ENCODE measurements at places on chromosomes 6 and 20. TPM values are rescaled to one million over a fixed set of nuclear protein-coding genes. Genes with fewer than 3 reads are reported as not detected.

- no peak for DNase-seq
Measured at GRCh38 chr20:52592567-52592966, 379.6 kb upstream of the TSHZ2 start.

DNA sequence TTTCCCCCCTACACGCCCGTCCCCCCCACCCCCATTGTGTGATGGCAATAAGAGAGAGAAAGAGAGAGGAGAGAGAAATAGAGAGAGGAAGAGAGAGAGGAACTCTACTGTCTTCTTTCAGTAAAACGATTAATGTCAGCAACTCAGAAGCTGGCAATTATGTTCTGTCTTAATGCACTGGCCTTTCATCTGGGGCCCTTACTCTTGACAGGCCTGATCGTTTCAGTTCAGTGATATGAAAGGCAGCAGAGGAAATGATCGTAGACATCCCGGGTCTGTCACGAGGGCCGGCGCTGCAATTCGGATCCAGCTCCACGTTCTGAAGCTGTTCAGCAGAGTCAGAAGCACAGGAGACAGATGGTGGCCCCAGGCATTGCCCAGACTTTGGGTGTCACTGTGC lies 308.9 kb downstream of the ZNF217 start:
- no peak for DNase-seq

Gene FGD2
- not detected for total RNA-seq

- no peak for DNase-seq
Measured at GRCh38 chr6:82248273-82248735, 760 bp upstream of the IBTK start.

GRCh38 chr6:149471801-149472200 lies 13.0 kb downstream of the ZC3H12D start:
- DNase-seq = no peak

- peak; percentile 76 for DNase-seq
Measured at GRCh38 chr20:4835244-4836177, 113.8 kb downstream of the PRND start.

DNA sequence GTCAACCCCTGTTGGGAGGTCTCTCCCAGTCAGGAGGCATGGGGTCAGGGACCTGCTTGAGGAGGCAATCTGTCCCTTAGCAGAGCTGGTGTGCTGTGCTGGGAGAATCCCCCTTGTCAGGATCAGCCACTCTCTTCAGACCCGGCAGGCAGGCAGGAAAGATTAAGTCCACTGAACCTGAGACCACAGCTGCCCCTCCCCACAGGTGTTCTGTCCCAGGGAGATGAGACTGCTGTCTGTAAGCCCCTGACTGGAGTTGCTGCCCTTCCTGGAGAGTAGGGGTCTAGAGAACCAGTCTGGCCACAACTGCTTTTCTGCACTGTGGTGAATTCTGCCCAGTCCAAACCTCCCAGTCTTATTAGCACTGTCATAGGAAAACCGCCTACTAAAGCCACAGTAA lies 677.8 kb upstream of the POU3F2 start:
- peak; percentile 51 for DNase-seq

DNA sequence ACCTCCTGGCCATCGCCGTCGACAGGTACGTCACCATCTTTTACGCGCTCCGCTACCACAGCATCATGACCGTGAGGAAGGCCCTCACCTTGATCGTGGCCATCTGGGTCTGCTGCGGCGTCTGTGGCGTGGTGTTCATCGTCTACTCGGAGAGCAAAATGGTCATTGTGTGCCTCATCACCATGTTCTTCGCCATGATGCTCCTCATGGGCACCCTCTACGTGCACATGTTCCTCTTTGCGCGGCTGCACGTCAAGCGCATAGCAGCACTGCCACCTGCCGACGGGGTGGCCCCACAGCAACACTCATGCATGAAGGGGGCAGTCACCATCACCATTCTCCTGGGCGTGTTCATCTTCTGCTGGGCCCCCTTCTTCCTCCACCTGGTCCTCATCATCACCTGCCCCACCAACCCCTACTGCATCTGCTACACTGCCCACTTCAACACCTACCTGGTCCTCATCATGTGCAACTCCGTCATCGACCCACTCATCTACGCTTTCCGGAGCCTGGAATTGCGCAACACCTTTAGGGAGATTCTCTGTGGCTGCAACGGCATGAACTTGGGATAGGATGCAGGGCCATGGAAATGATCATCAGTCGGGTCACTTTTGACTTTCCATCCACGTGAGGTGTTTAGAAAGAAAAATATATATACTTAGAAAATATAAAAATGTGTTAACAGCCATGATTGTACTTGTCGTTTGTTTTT lies 868 bp downstream of the MC3R start:
- peak; percentile 88 for DNase-seq

DNA sequence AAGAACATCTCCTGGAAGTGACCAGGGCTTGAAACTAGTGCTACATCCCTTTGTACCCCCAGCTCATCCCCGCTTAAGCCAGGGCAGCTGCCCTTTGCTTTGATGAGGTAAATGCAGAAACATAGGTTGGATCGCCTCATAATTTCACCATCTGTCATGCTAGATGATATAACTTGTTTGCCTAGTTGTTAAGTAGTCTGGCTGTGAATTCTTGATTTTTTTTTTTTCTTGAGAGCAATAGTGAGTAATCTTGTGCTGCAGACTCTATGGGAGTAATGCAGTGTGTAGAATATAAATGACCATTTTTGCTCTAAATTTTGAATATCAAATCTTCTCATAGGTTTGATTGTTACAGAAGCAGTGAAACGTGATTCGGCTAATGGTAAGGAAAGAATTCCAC lies 4.1 kb downstream of the TRDN start:
- DNase-seq = no peak

- no peak for DNase-seq
Measured at GRCh38 chr6:36621371-36621855, 27.3 kb downstream of the SRSF3 start.

DNA sequence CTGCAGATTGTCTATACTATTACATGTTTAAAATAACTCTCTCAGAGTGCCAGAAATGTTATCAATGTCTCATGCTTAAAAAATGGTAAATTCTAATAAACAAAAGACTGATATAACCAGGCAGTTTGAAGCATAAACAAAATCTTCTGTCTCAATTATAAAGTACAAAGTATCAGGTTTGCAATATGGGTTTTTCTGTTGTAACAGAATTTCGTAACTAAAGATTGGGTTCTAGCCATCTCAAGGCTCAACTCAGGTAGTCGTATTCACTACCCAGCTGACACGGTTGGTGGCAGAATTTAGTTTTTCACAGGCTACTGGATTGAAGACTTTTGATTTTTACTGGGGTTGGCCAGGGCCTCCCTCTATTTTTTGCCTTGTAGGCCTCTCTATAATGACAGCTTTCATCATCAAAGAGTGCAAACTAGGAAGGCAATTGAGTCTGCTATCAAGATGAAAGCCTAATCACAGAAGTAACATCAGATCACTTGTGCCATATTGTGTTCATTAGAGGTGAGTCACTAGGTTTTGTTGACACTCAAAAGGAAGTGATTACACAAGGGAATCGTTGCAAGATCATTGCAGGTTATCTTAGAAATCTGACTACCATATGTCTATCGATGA lies 3.6 kb downstream of the CYP39A1 start:
- DNase-seq = no peak

Gene NOL7
- total RNA-seq = 44.4 TPM

DNA sequence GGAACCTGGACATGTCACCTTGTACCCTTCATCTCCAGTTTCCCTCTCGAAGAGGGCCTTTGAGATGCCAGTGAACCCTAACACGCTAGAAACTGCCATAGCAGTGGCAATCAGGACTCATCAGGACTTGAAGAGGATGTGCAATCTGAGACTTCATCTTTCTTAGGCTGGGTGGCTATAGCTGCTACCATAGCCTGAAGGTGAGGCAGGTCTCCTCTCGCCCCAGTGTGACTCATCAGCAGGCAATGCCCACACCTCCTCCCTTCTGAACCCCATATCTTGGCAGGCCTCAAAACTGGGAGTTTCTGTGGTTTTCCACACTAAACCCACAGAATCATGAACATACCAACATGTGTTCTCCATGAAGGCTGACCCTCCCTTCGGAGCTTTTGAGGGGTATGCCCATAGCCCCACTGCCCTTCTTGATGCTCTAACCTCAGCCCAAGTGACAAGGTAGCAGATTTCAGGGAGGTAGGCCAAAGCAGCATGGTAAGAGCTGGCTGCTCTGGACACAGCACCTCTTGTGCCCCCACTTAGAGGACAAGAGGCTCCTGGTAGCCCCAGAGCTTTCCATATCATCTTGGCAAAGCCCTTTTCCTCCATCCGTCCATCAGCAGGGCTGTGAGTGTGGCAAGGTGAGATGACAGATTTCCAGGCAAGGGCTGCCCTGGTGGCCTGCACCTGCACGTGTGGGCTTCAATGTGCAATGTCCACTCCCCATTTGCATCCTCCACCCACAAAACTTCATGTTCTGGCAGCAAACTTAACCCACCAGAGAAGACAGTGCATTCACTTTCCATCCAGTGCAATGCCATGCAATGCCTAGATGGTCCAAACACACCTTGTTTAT lies 2.6 kb downstream of the BLCAP start:
- peak; percentile 31 for DNase-seq

- DNase-seq = no peak
Measured at GRCh38 chr6:138493413-138493812, 5.9 kb downstream of the NHSL1 start.

- peak; percentile 75 for DNase-seq
Measured at GRCh38 chr20:61558726-61559125, 306.7 kb downstream of the CDH4 start.

GRCh38 chr20:8438748-8439147 lies 306.7 kb downstream of the PLCB1 start:
- DNase-seq = no peak

DNA sequence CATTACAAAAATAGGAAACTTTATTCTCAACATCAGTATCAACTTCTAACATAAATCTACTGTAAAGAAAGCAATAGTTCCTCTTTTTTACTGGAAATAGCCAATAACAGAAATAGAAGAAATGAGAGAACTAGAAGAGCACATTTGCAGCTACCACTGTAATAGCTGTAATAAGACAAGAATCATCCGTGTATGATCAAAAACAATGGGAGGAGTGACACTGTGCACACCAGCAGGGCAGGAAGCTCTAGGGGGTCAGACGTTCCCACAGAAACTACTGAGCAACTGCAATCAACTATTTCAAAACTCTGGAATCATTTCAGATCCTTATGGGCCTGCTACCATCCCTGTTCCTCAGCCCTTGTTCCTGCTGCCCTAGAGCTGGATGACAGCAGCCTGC lies 43.7 kb downstream of the NINL start:
- no peak for DNase-seq

DNA sequence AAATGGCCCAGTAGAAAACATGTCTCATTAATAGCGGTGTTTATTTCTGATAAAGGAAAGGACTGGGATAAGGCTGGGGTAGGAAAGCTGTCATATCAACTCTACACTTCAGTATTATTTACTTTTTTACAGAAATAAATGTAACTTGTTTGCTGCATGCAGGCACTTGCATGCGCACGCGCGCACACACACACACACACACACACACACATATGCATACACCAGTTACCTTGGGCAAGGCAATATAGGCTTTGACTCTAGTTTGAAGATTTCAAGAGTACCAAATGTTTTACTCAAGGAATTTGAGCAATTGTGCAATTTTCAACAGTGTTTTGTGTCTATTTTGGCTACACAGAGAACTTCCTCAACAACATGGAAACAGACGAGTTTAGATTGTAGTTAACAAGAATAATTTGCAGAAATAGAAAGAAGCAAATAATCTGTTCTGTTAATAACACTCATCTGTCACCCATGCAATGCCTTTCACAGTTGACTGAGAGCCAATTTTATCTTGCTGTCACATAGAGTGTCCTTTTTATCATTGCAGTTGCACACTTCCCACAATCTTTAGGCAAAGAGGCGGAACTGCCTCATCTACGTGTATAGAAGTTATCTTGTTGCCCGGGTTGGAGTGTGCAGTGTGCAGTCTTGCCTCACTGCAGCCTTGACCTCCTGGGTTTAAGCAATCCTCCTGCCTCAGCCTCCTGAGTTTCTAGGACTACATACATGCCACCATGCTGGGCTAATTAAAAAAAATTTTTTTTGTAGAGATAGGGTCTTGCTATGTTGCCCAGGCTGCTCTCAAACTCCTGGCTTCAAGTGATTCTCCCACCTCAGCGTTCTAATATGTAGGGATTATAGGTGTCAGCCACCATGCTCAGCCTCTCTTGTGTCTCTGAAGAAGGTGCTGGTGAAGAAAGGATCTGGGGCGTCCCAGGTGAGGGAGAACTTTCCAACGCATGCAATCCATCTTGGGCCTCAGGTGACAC lies 74.8 kb upstream of the SHLD1 start:
- DNase-seq = no peak

Gene FERMT1
- 3.5 TPM for total RNA-seq

- peak; percentile 73 for DNase-seq
Measured at GRCh38 chr20:40683221-40683893, 5.7 kb downstream of the MAFB start.

DNA sequence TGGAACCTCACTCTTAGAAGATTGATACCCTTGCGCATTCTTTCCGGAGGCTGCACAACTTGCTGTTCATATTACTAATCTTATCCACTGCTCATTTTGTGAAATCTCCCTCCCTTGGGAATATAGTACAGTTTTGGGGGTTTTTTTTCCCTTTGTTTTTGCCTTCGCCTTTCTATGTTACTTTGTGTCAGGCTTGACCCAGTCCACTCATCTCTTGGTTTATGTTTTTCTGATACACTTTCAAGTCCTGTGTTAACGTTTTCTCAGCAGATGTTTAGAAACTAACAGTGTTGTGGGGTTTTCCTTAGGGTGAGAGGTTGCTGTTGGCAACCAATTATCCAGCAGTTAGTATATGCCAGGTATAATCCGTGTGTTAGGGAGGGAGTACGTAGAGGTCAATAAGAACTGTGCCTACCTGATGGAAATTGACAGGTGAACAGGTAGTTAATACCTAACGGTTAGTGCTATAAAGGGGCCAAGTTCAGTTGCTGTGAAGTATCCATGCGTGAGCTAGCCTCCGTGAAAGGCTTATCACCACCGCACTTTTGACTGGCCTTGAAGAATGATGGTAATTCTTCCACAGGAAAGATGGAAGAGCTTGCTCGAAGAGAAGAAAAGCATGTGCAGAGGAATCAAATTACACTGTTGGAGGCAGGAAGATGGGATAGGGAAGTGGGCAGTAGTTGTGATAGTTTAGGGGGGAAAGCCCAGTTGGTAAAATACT lies 1.4 kb downstream of the NFYA start:
- no peak for DNase-seq

Gene CALHM4
- total RNA-seq = not detected

GRCh38 chr6:107434812-107435211 lies 24.6 kb downstream of the PDSS2 start:
- DNase-seq = no peak

- peak; percentile 20 for DNase-seq
Measured at GRCh38 chr6:36685926-36686667, 7.6 kb downstream of the CDKN1A start.

Gene ADGRG6
- total RNA-seq = 23.4 TPM

DNA sequence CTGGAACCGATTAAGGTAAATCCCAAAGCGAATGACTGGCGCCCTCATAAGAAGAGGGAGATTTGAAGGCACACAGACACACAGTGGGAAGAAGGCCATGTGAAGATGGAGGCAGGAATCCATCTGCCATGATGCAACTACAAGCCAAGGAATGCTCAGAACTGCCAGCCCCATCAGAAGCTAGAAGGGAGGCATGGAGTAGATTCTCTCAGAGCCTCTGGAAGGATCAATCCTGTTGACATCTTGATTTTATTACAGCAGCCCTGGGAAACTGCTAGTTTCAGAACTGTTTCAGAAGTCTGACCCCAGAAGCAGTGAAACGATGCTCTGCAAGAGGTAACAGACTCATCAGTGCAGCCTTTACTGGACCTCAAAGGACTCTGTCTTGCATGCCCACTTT lies 103.5 kb upstream of the GPR6 start:
- no peak for DNase-seq

Gene NRN1
- total RNA-seq = 0.68 TPM

Gene DEFB118
- total RNA-seq = not detected

Data from endodermal cell (in vitro differentiated cells).